ENCODE measurements at places on chromosomes 1 and 21.

- no peak for DNase-seq
Observed at GRCh38 chr21:36705679-36706481, 7.0 kb downstream of the SIM2 start.

- DNase-seq = no peak
Observed at GRCh38 chr1:50620680-50621329, 197.6 kb upstream of the DMRTA2 start.

- no peak for DNase-seq
Observed at GRCh38 chr1:218537122-218537913, 192.2 kb downstream of the TGFB2 start.

DNA sequence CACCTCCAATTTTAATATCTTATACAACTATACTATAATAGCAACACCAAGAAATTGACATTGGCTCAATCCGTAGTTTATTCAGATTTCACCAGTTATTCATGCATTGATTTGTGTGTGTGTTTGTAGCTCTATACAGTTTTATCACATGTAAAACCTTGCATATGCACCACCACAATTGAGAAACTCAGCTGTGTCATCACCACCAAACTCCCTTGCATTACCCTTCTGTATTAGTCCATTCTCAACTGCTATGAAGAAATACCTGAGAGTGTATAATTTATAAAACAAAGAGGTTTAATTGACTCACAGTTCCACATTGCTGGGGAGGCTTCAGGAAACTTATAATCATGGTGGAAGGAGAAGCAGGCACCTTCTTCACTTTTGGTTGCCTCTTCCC is 162.1 kb downstream of the PATJ start:
- no peak for DNase-seq

DNA sequence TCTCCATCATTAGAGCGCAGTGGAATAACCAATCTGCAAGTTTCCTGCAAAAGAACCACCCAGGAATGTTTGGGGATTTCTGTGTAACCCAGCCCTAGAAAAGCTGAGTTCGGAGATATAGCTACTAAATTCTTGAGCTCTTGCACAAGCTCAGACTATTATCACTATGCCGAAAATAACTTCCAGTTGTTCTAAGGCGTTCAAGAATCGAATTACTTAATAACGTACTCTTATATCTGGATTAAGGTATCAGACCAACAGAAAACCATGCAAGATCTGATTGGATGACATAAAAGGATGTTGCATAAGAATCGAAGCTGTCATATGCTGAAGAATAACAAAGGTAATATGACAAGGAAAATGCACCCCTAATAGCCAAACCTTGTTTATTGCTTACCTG is 7.5 kb upstream of the LAMC2 start:
- DNase-seq = no peak

- DNase-seq = no peak
Observed at GRCh38 chr21:16789636-16790035, 723.2 kb upstream of the CXADR start.

GRCh38 chr1:11860587-11860986 is 1.8 kb upstream of the NPPB start:
- DNase-seq = no peak

DNA sequence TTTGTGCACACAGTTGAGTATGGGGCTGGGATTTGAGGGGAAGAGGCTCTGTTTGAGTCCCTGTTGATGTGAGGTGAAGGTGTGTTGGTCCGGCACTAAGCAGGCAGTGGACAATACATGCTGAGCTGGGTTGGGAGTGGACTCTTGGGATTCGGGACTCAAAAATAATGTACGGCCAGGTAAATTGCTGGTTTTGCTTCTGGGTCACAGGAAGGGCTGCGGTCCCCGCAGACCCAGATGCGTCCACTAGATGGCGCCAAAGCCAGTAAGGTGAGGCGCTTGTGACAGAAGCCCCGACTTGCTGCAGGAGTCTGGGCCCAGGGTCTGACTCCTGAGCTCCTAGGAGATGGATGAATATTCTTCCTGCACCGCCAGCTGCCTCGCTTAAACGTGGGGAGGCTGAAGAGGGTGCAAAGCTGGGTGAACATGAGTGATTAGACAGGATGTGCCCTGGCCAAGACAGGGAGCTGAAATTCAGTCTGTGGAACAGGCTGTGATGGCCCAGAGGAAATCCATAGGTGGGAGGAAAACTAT is 61.4 kb downstream of the ACBD3 start:
- peak; percentile 31 for DNase-seq

GRCh38 chr1:153389973-153390879 is 647 bp downstream of the S100A8 start:
- DNase-seq = no peak

- DNase-seq = no peak
Observed at GRCh38 chr1:155022927-155023236, 10.7 kb downstream of the DCST2 start.

DNA sequence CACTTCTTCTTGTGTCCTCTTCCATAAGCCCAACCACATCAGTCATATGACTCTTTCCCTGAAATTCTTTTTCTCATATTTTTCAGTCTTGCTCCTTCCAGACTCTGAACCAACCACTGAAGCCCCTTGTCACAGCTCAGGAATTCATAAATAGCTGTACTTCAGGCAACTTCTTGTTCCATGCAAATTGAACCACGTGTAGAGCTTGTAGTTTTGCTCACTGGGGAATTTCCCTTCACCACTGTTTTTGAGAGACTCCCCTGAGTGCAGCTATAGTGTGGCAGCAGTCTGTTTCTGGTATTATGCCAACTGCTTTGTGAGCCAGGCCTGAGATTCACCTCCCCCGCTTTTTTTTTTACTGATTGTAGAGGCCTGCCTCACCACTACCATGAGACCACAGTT is 150.3 kb upstream of the SPAG17 start:
- no peak for DNase-seq

- DNase-seq = no peak
Observed at GRCh38 chr1:73205294-73205973, 923.1 kb upstream of the NEGR1 start.

DNA sequence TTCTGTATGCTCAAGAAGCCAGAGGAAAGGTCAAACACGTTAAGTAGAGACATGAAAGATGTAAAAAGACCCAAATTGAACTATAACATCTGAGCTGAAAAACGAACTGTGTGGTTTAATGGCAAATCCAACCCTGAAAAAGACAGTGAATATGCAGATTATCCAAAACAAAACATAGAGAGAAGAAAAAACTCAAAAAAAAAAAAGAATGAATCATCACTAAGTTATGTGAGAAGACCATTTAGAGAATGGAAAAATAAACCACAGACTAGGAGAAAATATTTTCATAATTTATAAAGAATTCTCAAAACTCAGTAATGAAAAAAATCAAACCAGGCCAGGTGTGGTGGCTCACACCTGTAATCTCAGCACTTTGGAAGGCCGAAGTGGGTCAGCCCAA is 253.3 kb downstream of the PLPP3 start:
- no peak for DNase-seq

DNA sequence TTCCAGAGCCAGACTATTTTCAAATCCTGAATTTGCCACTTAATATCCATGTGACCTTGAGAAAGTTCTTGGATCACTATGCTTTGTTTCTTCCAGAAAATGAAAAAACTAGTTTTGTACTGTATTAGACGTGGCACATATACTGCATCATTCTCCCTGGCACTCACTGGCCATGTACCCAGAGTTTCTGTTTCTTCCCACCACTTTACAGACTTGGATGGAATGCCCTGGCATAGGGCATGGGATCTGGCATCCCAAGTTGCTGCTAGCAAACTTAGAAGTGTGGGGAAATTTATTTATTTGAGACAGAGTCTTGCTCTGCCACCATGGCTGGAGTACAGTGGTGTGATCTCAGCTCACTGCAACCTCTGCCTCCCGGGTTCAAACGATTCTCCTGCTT is 10.0 kb downstream of the KLF18 start:
- DNase-seq = no peak

DNA sequence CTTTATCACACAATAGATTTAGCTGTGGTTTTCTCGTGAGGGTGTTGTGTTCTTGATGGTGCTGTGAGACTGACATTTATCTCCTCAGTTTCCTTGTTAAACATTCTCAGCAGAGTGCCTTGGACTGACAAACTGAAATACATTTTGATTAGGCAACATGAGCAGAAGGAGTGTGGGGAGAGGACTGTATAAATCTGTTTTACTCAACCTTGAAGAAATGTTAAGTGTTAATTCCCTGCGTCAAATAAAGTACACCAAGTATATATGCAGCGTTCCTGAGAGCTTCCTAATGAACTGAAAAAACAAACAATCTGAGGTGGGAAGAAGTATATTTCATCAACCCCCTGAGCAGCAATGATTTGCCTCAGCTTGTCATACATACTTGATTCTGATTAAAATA is 540.3 kb upstream of the B3GALT2 start:
- no peak for DNase-seq

- no peak for DNase-seq
Observed at GRCh38 chr1:224884361-224884801, 45.1 kb upstream of the DNAH14 start.

DNA sequence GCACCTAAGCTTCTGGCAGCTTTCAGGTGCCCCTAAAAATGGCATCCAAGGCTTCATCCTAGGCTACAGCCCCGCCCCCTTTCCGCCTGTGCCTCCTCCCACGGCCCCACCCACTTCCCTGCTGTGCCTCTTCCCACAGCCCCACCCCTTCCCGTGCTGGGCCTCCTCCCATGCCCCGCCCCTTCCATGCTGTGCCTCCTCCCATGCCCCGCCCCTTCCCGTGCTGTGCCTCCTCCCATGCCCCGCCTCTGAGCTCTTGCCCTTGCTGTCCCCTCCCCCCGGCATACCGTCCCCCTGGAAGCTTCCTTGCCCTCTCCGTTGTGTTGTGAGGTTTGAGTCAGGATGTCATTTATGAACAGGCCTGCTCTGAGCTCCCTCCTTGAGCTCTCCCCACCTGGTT is 228.5 kb upstream of the AJAP1 start:
- DNase-seq = no peak

- DNase-seq = no peak
Observed at GRCh38 chr1:147236448-147236847, 6.0 kb upstream of the CHD1L start.

DNA sequence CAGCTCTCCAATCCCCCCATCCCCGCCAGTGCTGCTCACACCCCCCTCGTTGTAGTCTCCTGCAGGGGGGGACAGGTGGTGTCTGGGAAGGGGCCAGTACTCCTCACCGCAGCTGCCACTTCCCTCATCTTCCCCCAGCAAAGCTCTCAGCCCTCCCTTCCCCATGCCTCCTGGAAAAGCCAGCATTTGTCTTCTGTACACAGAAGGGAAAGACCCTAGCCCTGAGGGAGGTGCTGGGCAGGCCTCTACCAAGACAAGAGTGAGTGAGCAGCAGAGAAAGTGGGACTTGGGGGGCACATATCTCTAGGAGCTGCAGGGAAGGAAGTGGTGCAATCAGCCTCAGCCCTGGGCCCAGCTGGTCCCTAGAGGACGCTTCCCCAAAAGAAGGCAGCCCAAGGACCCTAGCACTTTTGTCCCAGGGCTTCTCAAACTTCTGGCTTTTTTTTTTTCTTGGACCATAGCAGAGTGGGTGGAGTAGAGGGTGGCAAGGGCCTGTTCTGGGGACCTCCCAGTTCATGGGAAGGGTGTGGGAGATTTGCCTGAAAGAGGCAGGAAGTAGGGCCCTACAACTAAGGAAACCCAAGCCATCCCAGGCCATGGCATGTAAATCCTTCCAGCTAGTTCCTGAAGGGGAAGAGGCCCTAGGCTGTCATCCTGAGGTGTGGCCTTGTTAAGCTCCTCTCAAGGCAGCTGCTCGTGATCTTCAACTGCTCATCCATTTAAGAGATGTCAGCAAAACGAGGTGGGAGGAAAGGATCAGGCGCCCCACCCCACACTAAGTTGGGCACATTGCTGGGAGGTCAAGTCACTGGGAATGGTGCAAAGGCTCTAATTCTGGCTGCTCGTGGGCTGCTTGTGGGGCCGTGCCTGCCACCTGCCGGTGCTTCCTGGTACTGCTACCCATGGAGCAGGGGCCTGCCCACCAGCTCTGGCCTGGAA is 12.6 kb downstream of the ZC3H12A start:
- no peak for DNase-seq

DNA sequence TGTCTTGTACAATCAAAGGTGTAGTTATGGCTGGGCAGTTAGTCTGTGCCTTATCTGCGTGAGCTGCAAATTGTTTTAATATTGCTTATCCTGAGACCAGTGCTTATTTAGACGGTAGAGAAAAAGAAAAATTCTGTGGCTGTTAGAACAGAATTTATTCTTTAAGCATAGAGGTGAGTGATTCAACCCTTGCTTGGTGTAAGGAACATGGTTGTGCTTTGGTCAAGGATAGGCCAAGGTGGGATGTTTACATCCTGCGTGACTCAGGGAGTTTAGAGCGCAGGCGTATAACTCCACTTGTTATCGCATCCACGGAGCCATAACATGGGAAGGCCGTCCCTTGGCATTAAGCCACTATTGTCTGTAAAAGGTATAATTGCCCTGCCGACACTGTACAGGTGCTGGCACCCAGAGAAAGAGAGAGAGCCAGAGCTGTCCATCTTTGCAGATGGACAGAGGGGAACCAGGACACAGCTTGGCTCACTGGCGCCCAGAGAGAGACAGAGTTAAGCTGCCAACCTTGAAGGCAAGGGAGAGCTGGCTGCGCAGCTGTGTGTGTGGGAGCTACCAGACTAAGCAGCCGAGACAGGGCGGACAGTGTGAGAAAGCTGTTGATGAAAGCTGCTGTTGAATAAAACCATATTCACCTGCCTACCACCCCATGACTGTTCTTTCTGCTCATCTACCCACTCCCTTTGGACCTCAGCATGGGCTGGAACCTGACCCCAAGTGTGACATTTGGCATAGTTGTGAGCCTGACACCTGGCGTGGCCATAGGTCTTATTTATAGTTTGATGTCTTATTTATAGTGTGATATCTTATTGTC is 200.4 kb downstream of the DYRK1A start:
- DNase-seq = no peak

GRCh38 chr1:68036946-68037345 is 13.5 kb downstream of the DIRAS3 start:
- DNase-seq = no peak

DNA sequence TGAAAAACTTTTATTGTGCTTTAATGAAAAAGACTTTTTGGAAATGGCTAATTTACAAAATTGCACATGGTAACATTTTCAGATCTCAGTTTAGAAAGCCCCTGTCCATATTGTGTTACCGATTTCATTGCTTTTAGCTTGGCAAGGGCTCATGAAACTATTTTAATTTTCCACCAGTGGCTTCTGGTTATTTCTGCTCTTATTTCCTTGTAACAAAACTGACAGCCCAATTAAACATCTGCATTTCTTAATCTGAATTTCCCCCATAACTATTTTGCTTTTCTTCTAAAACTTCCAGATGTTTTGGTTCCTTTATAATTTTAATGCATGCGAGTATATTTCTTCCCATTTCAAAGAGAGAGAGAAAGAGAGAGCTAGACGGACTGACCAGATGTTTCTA is 264.8 kb downstream of the PTPRC start:
- no peak for DNase-seq

GRCh38 chr1:167819849-167820683 is 93.9 kb downstream of the ADCY10 start:
- DNase-seq = no peak

- DNase-seq = no peak
Observed at GRCh38 chr1:233042834-233043233, 92.4 kb downstream of the NTPCR start.
